Astrocyte of the hippocampus (primary cell): ENCODE measurements at places on chromosomes 11 and 22.

GRCh38 chr11:127000291-127000968 lies at the start of gene KIRREL3:
TSS of gene KIRREL3 (minus strand) at chr11:127000770.
- peak; percentile 69 for DNase-seq

DNA sequence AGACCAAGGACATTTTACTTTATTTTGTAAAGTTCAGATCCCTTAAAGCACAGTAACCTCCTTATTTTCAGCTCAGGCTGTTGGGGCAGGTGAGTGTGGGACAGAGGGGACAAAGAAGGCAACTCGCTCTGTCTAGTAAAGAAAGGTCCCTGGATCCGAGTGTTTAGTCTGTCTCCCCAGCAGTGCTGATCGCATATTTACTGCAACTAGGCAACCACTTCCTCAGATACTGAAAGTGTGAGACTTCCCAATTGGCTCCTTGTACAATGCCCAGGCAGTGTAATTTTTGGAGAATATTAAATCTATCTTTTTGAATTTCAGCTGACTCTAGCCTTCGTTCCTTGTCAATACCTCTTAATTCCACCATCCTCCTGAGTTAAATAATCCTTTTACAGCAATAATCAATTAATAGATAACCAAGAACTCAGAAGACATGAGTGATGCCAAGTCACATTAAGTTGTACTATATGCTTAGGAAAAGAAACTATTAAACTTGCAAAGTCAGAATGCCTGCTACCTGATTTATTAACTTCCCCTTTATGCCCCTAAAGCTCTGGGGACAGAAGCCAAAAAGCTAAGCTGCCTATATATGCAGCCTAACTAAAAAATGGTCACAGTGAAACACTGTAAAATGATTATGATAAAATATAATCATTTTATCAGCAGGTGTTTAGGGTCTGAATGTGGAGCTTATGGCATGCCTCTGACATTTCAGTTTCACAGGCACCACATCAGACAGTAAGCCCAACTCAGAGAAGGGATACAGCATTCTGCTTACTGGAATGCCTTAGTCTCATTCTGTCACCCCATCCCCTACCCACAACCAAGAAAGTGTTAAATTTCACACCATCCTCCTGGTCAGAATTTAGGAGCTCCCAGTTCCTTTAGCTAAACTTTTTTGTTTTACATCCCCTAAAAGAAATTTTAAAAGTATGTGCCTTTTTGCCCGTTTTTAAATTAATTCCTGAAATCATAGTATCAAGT lies 138.7 kb downstream of the TRIM44 start:
- DNase-seq: no peak

DNA sequence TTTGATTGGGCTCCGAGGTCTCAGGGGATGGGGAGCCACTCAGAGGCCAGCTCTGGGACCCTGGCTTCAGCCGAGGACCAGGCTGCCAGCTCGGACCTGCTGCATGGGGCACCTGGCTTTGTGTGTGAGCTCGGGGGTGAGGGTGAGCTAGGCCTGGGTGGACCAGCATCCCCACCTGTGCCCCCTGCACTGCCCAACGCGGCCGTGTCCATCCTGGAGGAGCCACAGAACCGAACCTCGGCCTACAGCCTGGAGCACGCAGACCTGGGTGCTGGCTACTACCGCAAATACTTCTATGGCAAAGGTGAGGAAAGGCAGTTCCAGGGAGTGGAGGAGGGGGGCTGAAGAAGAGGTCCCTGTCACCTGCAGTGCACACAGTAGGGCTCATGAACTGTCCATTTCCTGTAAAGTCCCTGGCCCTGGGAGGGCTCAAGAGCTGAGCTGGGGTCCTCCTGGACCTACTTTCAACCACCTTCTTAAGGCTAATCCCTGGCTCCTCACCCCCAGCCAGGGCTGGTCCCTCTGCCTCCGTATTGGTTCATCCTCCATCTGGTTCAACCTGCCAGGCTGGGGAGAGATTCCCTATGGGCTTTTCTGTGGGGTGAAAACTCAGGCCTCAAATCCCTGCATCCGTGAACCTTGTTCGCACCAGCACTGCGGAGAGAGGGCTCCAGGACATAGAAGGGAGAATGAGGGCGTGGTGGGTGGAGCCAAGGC lies 3.6 kb downstream of the SIPA1 start:
- no peak for DNase-seq

DNA sequence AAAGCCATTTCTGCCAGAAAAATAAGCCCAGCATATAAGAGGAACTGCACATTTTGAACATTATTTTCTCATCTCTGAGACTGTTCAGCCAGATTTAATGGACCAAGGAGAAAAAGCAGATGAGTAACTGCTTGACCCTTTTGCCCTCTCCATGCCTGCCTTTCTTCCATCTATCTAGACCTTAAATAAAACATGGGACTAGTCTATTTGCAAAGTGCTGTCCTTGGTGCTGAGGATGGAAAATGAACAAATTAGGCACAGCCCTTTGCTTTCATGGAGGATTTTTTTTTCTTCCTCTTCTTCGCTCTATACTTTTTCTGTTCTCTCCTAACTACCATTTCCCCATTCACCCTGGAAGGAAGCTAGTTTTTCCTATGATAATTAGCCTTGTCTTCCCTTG lies 361.3 kb downstream of the GRM5 start:
- peak; percentile 67 for DNase-seq

- no peak for DNase-seq
Measured at GRCh38 chr11:65468874-65469333, 29.9 kb upstream of the MALAT1 start.

DNA sequence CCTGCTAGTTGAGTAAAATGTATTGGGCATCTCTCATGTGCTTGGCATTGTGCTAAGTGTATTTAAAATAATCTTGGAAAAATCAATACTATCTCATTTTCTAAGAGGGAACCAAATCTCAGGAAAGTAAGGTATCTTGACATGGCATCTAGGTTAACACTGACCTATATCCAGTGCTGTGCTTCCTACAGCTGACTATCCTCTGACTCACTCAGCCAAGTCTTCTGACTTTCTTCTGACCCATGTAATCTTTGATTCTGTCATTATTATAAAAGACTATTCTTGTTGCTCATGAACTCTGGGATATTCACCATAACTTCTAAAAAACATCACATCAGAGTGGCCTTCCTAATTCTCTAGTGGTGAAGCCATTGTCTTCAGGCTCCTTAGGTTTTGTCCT lies 304.1 kb upstream of the TENM4 start:
- peak; percentile 2 for DNase-seq

- DNase-seq: no peak
Measured at GRCh38 chr11:2223153-2223794, 47.1 kb downstream of the ASCL2 start.

- no peak for DNase-seq
Measured at GRCh38 chr11:126601136-126601535, 245.7 kb downstream of the ST3GAL4 start.

- peak; percentile 53 for DNase-seq
Measured at GRCh38 chr11:6319001-6319703, 1.1 kb downstream of the CAVIN3 start.
